Thymus (tissue), 14 donors: ENCODE measurements at places on chromosomes 7 and 10.

DNA sequence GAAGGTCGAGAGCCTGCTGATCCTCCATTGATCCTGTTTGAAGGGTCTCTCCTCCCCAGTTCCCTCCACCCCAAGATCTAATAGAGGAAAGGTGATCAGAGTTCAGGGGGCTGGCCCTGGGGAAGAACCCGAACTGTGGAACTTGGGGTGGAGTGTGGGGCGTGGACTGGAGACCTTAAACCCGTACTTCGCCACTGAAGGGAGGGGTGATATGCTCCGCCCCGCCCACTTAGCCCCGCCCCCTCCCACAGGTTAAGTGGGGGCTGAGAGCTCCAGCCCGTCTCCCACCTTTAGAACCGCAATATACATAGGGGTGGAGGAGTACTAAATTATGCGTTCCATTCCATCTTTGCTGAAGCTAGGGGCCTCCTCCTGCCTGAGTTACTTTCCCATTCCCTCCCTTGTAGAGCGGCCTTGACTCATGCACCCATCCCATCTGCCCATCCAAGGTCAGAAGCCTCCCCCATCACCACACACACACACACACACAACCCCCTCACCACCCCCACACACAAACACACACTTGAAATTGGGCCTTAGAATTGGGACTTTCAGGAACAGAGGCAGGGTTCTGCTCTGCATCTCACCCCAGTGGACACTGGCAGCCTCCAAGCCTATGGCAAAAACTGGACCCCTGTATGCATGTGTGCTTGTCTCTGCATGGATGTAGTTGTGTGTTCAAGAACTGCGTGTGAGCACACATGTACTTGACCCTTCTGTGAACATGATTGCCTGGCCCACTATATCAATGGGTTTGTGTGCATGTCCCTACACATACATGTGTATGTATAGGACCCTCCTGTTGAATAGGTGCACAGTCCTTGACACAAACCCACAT lies 991 bp downstream of the SEMA4G start:
- no peak for DNase-seq

- DNase-seq = no peak
Measured at GRCh38 chr7:144830811-144831210, 5.0 kb downstream of the TPK1 start.

DNA sequence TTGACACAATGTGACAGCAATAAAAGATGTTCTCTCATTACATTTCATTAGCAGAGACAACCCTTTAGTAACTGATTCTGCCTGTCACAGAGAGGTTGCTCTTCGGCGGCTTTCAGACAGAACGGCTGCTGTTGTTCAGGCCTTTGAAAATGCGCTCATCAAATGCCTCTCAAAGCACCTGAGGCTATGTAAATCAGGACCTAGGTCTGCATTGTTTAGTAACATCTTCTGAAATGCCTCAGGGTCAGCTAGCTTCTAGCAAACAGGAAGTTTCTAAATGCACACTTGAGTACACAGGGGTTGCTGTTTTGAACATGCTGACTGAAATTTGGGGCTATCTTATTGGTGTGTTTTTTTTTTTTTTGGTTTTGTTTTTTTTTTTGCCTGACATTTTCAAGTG lies 143.3 kb upstream of the DKK1 start:
- no peak for DNase-seq

DNA sequence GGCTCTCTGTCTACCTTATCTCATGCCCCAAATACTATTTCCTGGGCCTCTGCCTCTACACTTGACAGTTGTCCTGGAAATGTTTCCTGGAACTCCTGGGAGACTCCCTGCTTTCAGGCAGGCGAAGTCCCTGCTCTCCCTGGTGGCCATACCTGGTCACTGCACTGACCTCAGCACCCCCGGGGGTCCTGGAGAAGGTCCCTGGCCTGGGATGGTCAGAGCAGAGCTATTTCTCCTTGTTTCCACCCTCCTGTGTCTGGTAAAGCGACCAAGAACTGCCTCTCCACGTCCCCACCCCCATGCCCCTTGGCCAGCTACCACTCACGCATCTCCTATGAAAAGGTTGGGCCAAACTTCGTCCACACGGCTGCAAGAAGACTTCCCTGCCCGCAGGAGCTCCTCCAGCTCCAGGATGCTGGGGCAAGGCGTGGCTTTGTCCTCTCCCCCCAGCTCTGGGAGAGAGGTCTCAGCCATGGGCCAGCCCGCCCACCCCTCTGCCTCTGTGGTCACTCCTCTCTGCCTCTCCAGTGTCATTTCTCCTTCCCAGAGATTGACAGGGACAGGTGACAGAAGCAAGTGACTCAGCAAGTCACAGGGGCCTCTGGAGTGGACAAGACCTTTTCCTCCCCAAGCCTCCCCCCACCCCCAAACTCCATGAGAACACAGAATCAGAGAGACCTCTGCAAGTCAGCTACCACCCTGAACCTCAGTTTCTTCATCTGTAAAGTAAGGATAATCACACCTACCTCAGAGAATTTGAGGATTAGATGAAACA lies 2.6 kb upstream of the SAMD8 start:
- no peak for DNase-seq
